ENCODE measurements at places on chromosomes 3 and 15.

- no peak for DNase-seq
These were observed 3.3 kb upstream of the GP9 start for GRCh38 chr3:129057249-129057648.

DNA sequence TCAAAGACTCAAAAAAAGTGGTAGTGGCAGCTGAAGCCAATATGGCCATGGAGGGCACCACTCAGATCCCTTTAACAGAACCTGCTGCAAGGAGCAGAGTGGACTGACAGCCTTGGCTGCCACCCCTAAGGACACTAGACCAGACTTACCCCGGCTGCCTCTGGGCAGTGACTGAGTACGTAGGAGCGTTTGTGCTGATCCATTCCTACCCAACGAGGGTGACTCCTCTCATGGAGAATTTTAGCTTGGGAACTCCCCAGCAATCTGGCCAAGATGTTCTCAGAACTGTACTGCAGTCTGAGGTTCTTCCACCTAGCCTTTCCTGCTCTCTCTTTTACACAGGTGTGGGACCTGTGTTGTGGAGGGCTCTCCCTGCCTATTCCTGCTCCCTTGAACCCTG, 22.1 kb downstream of the CLEC3B start:
- DNase-seq: no peak

GRCh38 chr3:105539897-105540296, 173.2 kb downstream of the ALCAM start:
- no peak for DNase-seq

DNA sequence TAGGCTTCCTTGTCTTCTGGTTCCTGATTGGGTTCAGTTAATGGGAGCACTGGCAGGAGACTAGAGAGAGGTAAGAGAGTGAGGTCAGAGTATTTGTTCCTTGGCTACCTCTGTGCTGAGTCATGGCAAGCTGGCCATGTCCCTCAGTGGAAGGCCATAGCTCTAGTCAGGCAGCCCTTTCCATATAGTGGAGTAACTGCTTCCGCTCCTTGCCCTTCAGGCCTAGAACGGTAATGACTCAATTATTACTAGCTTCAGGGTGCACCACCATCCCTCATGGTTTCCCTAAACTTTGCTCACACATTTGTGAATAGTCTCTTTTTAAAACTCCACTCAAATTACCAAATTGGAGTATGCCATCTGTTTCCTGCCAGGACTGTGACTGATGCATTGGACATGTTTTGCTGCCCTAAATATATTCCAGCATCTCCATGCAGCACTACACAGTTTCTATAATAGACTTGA, 10.5 kb upstream of the ANO10 start:
- DNase-seq: no peak

GRCh38 chr3:40690749-40691451, 166.1 kb downstream of the ZNF621 start:
- no peak for DNase-seq

DNA sequence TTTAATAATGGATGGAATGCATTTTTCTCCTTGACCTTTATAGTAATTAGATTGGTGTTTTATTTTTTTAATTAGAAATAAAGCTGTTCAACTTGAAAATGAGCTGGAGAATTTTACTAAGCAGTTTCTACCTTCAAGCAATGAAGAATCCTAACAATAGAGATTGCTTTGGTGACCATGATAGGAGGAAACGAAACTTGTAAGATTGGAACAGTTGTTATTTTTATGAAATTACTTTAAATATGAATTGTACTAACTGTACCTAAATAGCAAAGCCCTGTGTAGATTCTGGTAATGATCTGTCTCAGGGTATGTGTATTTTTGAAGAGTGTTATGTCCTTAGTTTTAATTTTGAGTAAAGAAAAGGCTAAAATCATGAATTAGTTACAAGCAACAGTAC, 44.4 kb downstream of the MFN1 start:
- no peak for DNase-seq

- DNase-seq: no peak
These were observed 2.5 kb downstream of the CHST2 start for GRCh38 chr3:143122089-143122430.

GRCh38 chr3:198113206-198114053, 153.4 kb downstream of the LMLN start:
- DNase-seq: no peak

DNA sequence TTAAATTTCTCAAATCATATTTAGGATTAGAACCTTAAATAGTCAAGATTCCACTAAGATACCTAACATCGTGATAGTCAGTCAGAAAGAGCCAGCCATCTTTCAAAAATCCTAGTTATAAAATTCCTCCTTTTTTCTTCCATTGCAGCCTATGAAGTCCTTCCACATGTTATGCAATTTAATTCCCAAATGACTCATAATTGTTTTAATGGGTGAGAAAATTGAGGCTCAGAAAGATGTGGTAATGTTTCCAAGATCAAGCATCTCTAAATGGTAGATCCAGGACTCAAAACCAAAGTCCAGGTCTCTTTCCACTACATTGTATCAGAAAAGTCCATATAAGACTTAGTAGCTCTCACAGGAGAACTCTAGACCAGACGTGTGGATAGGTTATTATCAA, 9.5 kb downstream of the CFAP44 start:
- no peak for DNase-seq

- no peak for DNase-seq
These were observed 779 bp downstream of the GRIP2 start for GRCh38 chr3:14539384-14539741.

DNA sequence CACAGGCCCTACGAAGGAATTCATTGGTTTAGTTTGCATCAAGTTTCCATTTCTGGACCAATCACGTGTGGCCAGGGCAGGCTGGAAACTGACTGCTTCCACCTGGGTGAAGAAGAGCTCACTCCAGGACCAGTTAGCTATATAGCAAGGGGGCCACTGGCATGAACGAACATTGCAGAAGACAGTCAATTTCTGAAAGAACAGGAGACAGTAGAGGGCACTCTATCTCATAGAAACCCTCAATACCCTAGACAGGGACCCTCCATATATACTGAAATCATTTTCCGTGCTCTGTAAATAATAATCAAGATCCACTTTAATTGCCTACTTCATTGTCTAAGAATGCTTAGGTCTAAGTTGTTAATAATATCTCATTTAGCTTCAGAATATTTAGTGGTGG, 215.6 kb downstream of the CADPS start:
- DNase-seq: no peak

GRCh38 chr3:78398401-78398800, 1358.5 kb downstream of the ROBO2 start:
- DNase-seq: no peak

- peak; percentile 11 for DNase-seq
These were observed 1.1 kb downstream of the TM6SF1 start for GRCh38 chr15:83108266-83109219.

- DNase-seq: no peak
These were observed 806 bp downstream of the KLHL25 start for GRCh38 chr15:85793641-85794597.

- DNase-seq: peak; percentile 53
These were observed 10.8 kb downstream of the FOXL2 start for GRCh38 chr3:138935863-138936740.

GRCh38 chr3:101065962-101066361, 72.7 kb upstream of the ABI3BP start:
- DNase-seq: no peak

DNA sequence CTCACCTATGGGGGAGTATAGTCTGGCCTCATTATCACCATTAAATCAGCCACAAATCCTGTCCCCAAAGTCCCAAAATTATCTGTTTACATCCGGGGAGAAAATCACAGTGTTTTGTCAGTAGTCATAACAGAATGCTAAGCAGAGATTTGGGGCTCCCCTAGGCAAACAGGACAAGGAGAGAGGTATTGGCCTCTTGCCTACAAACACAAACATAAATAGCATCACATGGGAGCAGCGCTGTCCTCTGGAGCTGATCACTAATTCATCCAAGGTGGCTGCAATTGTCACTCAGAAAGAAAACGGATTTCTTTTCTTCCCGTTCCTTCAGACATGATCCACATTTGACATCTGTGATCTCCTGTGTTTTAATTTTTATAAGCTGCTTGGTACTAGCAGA, 1028.1 kb downstream of the NTRK3 start:
- no peak for DNase-seq

DNA sequence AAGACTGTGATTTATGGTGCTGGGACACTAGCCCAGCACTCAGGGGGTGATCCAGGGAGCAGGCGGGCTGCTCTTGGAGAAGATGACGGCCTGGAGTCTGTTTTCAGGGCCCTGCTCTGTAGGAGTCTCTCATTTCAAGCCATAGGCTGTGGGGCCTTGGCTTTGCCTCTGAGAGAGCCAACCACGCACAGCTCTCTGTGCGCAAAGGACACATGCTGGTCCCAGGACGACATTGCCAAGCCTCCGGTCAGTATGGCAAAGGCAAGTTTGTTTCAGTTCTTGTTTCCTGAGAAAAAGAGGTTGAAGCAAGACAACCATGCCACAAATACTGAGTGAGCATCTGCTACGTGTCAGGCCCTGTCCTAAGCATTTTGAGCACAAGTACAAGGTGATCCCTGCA, 197.1 kb downstream of the EPHB1 start:
- no peak for DNase-seq

DNA sequence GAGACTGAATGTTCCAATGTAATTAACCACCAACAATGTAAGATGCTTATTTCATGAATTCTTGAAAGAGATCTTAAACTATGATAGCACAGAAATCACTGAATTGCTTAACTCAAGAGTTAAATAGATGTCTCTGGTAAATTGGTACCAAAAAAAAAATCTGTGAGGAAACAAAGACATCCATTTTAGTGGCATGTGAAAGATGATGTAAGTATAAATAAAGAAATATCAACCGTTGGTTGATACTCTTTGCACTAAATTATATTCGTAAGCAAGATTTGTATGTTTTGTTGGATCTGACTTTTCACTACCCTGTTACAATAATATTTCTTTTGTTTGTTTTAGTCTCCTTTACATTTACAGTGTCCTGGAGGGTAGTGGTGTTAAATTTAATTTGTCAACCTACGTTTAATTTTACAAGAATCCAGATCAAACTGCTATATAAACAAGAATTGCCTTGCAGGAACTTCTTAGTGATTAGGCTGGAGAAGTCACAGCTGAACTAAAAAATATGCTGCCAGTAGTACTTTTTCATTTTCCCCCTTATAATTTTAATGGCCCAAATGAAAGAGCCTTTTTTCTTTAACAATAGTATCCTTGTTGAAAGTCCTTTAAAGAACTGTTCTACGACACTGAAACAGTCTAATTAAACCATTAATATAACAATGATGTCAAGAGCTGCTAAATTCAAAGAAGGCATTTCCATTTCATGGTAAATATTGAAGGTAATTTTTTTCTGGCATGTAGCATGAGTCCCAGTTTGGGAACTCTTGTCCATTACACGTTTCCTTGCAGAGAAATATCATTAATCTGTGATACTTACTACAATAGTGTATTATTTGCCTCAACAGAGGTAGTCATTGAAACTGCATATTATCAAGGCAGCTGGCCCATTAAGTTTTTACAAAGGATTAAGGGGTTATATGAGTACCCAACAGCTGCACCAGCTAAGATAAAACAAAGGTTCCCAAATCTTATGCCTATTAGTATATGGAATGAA, 109.6 kb upstream of the PHLDB2 start:
- no peak for DNase-seq

GRCh38 chr3:30649572-30650318, 43.3 kb downstream of the TGFBR2 start:
- DNase-seq: no peak

DNA sequence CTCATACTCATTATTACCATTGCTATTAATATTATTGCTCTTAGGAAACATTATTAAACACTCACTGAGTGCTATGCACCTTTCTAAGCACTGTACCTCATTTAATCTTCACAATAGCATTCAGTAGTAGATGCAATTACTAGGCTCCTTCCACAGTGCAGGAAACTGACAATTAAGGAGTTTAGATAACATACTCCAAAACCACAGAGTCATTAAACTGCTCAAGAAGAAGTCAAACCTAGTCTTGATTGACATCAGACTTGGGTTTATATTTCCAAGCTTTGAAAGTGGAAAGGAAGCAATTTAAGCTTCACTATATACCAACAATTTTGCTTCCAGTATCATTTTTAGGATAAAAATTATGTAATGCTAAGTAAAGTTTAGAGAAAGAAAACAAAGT, 490.1 kb upstream of the ARRDC4 start:
- no peak for DNase-seq

GRCh38 chr3:58222161-58222724, 11.5 kb upstream of the DNASE1L3 start:
- DNase-seq: no peak

DNA sequence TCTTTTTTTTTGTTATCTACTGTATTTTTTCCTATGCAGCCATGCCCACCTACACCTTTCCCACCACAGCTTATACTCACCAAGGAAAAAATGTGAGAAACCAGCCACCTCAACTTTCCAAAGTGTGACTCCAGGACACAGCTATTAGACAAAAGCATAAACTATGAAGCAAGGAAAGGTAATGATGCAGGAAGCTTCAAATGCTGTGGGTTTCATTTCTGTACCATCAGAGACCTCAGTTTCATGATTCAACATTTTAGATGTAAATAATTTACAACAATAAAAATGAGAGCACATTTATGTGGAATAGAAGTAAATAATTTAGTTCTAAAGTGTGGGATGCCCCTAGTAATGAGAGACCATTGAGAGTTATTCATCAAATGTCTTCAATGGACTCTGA, 115.1 kb downstream of the CDIN1 start:
- DNase-seq: no peak

DNA sequence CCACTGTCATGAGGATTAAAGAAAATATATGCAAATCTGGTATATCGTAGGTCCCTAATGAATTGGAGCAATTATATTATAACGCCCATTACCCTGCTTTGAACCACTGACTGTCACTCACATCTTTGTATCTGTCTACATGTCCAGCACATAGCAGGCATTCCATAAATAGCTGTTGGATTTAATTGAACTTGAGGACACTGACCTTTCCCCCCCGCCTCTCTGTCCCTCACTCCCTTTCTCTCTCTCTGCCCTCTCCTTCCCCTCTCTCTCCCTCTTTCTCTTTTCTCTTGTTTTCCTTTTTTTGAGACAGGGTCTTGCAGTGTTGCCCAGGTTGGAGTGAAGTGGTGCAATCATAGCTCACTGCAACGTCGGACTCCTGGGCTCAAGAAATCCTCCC, 233.0 kb downstream of the CD47 start:
- no peak for DNase-seq

DNA sequence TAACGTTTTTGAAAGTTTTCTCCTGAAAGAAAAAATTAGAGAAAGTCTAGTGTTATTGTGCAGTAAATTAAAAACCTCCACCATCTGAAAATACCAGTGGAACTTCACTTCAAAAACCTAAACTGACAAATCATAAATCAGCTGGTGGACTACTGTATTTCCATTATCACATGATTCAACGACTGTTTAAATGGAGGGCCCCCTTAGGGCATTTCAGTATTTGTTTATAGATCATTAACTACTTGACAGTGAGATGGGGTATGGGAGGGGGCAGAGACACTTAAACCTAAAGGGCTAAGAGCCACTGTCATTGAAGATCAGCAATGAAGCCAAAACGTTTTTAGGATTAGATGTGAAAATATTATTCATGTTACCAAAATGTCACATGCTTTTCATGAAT, 8.8 kb upstream of the C15orf61 start:
- no peak for DNase-seq

- DNase-seq: no peak
These were observed 200.0 kb upstream of the DNAJC19 start for GRCh38 chr3:181189556-181189955.
